ENCODE measurements at places on chromosomes 12 and 14.

- DNase-seq: no peak
Observed at GRCh38 chr12:21699851-21700250, 42.2 kb upstream of the LDHB start.

DNA sequence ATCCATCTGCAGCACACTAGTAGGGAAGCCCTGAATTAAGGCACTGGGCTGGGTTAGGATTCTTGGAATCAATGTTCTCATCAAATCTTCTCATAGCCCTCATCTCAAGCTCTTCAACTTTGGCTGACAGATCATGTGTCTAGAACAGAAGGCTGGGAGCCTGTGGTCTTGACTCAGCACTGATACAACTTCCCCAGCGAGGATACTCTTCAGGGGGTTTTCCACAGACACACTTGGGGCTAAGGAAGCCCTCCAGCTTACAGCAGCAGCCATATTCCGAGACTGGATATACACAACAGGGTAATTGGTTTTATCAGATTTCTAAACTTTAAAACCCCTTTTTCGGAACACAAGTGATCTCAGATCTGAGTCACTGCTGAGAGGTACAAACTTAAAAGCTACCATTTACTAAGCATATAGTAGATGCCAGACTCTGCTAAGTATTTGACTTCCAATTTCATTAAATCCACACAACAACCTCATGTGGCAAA is 3.5 kb downstream of the FMNL3 start:
- peak; percentile 19 for DNase-seq

- DNase-seq: no peak
Observed at GRCh38 chr12:115273456-115273855, 589.5 kb upstream of the TBX3 start.

DNA sequence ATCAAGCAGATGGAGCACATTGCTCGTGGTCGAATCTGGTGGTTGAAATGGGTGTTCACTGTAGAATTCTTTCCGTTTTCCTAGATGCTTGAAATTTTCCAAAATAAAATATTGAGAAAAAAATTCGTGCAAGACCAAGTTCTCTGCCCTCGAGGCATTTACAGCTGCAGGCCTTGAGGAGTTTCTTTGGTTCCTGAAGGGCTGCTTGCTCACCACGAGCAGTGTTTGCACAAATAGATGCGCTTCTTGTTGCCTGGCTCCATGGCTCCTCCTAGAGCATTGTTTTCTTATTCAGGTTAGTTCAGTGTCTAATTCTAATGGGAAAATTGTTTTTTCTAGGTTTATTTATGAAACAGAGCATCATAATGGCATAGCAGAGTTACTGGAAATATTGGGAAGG is 74.5 kb upstream of the DYNC1H1 start:
- DNase-seq: no peak

DNA sequence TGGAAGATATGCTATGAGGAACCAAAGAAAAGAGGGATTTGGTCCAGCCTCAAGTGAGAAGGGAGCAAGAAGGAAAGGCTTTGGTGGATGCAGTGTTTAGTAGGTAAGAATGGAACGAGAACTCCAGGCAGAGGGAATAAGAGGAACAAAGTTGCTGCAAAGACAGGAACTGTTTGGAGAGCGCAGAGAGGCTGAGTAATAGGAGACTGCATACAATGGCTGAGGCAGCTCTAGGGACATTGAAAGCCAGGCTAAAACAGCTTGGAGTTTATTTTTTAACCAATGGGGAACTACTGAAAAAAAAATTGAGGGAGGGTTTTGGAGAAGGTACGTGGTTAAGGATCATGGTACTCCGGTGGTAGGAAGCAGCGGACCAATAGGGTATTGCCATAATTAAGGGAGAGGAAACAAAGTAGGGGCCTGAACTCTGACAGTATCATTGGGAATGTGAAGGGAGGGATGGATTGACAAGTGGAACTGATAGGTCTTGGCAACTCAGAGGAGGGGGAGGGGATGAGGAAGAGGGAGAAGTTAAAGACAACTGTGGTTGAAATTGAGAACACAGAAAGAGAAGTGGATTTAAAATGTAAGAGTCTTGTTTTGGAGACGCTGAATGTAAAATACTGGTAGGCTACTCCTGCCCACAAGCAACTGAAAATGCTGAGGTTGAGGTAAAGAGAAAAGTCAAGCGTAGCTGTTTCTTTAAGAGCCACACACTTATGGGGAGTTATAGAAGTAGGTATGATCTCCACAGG is 4.8 kb downstream of the ASCL4 start:
- DNase-seq: no peak

All from stimulated activated CD4-positive, alpha-beta T cell treated with anti-CD3 and anti-CD28 coated beads, TNF-alpha, amount 100 ng/mL, for 1 hour (primary cell).